Spleen (tissue), 13 donors: ENCODE measurements at places on chromosomes 1 and 21. TPM values are rescaled to one million over a fixed set of nuclear protein-coding genes. Genes with fewer than 3 reads are reported as not detected.

- no peak for DNase-seq
These were observed 18.3 kb downstream of the ZBED6 start for GRCh38 chr1:203813581-203814341.

DNA sequence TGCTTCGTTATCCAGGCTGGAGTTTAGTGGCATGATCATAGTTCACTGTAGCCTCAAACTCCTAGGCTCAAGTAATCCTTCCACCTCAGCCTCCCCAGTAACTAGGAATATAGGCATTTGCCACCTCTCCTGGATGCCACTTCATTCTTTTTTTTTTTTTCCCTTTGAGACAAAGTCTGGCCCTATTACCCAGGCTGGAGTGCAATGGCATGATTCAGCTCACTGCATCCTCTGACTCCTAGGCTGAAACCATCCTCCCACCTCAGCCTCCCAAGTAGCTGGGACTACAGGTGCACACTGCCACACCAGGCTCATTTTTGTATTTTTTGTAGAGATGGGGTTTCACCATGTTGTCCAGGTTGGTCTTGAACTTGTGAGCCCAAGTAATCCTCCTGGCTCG, 19.3 kb downstream of the OSBPL9 start:
- DNase-seq = no peak

The PGD gene
- total RNA-seq = 381 TPM

The NEK2 gene
- 1.5 TPM for total RNA-seq

The RYR2 gene
- total RNA-seq = 3.6 TPM

DNA sequence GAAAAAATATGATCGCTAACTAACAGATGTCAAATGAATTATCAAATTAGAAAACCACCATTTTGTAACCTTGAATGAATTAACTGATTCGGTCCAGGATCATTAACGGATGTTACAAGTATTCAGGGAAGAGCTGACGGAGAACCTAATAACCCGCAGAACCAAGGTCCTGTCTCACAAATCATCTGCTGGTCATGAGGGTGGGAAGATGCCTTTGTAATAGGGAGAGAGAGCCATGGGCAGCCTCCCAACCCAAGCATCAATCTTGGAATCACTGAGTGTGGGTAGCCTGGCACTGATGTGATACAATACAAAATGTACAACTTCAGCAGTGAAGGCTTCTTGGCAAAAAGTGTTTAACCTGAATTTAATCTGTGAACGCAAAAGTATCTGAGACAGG, 89.6 kb upstream of the CLDN14 start:
- DNase-seq = no peak

The SLC5A9 gene
- total RNA-seq = 0.97 TPM

The MIB2 gene
- 65.7 TPM for total RNA-seq

The GLRX2 gene
- total RNA-seq = 11.8 TPM

GRCh38 chr1:56758135-56758534, 61.1 kb downstream of the FYB2 start:
- no peak for DNase-seq

- DNase-seq = peak; percentile 78
These were observed 616 bp downstream of the MCOLN3 start for GRCh38 chr1:85047472-85048295.

DNA sequence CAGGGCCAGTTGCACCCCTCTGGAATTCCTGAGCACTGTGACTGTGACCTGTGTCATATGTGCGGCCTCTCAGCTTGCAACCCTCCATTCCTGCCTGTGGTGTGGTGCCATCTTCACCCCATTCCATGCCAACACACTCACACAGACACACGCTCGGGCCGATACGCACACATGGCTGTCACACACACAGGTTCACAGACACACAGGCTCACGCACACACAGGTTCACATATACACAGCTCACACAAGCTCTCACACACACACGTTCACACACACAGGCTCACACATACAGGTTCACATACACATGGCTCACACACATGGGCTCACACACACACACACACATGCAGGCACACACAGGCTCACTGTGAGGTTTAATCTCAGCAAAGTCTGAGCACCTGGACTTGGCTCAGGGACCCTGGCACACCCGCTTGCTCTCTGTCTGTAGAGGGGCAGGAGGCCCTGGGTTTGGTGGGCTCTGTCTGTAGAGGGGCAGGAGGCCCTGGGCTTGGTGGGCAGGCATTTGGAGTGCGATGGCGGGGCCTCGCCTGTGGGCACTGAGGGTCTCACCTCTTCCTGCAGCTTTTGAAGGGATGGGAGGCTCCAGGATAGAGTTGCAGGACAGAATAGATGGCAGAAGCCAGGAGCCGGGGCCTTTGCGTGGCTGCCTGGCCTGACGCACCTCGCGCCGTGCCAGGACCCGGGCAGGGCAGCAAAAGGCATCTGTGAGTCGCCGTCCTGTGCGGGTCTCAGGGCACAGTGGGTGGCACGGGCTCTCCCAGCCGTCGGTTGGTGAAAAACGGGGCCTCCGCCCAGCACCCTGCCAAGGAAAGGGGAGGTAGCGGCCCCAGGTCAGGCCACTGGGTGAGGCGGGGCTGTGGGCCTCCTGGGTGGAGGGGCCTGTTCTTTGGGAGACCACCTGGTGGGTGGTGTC, 17.1 kb downstream of the COL18A1 start:
- DNase-seq = peak; percentile 63

DNA sequence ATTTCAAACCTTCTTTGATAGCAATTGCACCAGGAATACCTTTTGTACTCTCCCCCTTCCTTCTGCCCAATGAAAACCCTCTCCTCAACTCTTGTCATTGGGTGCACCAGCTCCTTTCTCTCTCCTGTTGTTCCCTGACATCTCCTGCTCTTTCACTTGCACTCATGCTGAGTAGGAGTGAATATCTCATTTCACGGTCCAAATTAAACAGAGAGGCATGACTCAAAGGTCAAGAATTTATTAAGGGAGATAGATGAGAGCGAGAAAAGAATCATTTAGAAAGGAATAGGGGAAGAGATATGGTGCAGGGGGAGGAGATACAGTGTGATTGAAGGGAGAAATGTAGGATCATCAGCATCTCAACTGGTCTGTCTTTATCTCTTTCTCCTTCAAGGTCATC, 22.1 kb downstream of the AIM2 start:
- DNase-seq = no peak

GRCh38 chr21:18218331-18218730, 26.3 kb upstream of the CHODL start:
- DNase-seq = no peak

- peak; percentile 69 for DNase-seq
These were observed 13.4 kb downstream of the KIF21B start for GRCh38 chr1:201009962-201010645.
